Mesangial cell (primary cell): ENCODE measurements at places on chromosomes 11 and 22. TPM values are rescaled to one million over a fixed set of nuclear protein-coding genes. Genes with fewer than 3 reads are reported as not detected.

MIOX gene
- 0.33 and 1.5 TPM in 2 replicates for total RNA-seq

ZNRF3 gene
- 10.3 and 21.9 TPM in 2 replicates for total RNA-seq

SLC15A3 gene
- total RNA-seq, result 0.65 and 1.9 TPM in 2 replicates

GLYAT gene
- not detected in 2 replicates for total RNA-seq

TRIM5 gene
- 16.5 and 23.2 TPM in 2 replicates for total RNA-seq

KCNQ1OT1 gene
- 0.49 and 1.6 TPM in 2 replicates for total RNA-seq

CASP1 gene
- 0.38 TPM in 1 of 2 replicates, not detected in the other for total RNA-seq

GPR83 gene
- total RNA-seq, result not detected in 2 replicates

GSTT2 gene
- total RNA-seq, result 0.98 and 2.5 TPM in 2 replicates

KRTAP5-7 gene
- not detected in 2 replicates for total RNA-seq

SYT12 gene
- 0.49 and 1.9 TPM in 2 replicates for total RNA-seq

GPHA2 gene
- total RNA-seq, result not detected in 2 replicates

SLC22A6 gene
- not detected in 2 replicates for total RNA-seq

BTG4 gene
- total RNA-seq, result 0.16 TPM in 1 of 2 replicates, not detected in the other

POU2F3 gene
- total RNA-seq, result not detected in 2 replicates

WNT7B gene
- total RNA-seq, result 33.9 and 34.6 TPM in 2 replicates

OR8K1 gene
- total RNA-seq, result not detected in 2 replicates

TRIM51 gene
- total RNA-seq, result not detected in 2 replicates

SMIM35 gene
- total RNA-seq, result not detected in 2 replicates

IFITM10 gene
- 2.9 TPM in 1 of 2 replicates, not detected in the other for total RNA-seq

PHOX2A gene
- 0.13 TPM in 1 of 2 replicates, not detected in the other for total RNA-seq

CARD10 gene
- total RNA-seq, result 51.3 and 56.4 TPM in 2 replicates
